ENCODE measurements at places on chromosomes 4 and X.

- no peak for DNase-seq
Measured at GRCh38 chr4:143581331-143581946, 67.9 kb downstream of the SMARCA5 start.

- DNase-seq, result no peak
Measured at GRCh38 chr4:128768373-128768996, 41.0 kb upstream of the JADE1 start.

- DNase-seq, result no peak
Measured at GRCh38 chr4:10629394-10629793, 55.2 kb downstream of the CLNK start.

DNA sequence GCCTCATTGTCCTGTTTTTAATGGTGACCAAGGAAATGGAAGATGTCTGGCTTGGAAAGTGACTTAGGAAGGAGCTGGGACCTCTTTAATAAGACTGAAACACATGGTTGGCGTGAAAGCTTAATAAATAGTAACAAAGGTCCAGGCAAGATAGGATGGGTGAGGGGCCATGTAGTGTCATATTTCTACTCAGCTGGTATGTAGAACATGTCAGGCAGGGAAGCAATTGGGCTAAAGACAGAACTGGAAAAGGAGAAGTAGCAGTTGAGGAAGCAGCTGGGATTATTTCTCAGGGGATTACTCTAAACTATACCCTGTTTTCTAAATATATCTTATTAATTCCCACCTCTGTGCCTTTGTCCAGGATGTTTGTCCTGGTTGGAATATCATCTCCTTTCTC, 18.6 kb downstream of the ITGB1BP2 start:
- DNase-seq, result no peak
